ENCODE measurements at places on chromosomes 1 and 21. TPM values are rescaled to one million over a fixed set of nuclear protein-coding genes. Genes with fewer than 3 reads are reported as not detected.

Gene CDA
- 0.66 TPM for total RNA-seq

Gene OR10Z1
- total RNA-seq = not detected

Gene TMPRSS3
- total RNA-seq = not detected

Gene POU3F1
- total RNA-seq = not detected

Gene KCNJ9
- not detected for total RNA-seq

Gene NPHS2
- total RNA-seq = not detected

Gene SPRR2F
- not detected for total RNA-seq

Gene BMP8B
- total RNA-seq = 0.19 TPM

Gene NGF
- total RNA-seq = 2.6 TPM

Gene HFM1
- total RNA-seq = under 0.01 TPM

Gene LHX8
- total RNA-seq = not detected

Gene TSPAN2
- 0.90 TPM for total RNA-seq

Gene NLRP3
- not detected for total RNA-seq

Gene IVL
- not detected for total RNA-seq

Gene RGS18
- total RNA-seq = not detected

Gene DYNLT4
- total RNA-seq = 0.09 TPM

Gene KRTAP19-1
- total RNA-seq = not detected

Gene FAM78B
- total RNA-seq = 0.09 TPM

Gene PLA2G2C
- not detected for total RNA-seq

Gene SYT2
- not detected for total RNA-seq

Gene PDE4B
- 71.8 TPM for total RNA-seq

Gene PDZK1IP1
- not detected for total RNA-seq

Gene IGSF5
- not detected for total RNA-seq

Gene ALX3
- total RNA-seq = not detected

Gene S100A3
- 1.3 TPM for total RNA-seq

Gene EFNA3
- 1.6 TPM for total RNA-seq

Gene PROK1
- total RNA-seq = not detected

Gene KLHDC7A
- total RNA-seq = not detected

Gene PARS2
- 3.2 TPM for total RNA-seq

Gene B3GALT2
- total RNA-seq = 1.3 TPM

Gene CNIH3
- total RNA-seq = 1.5 TPM

Gene LDLRAD1
- not detected for total RNA-seq

Gene MPL
- total RNA-seq = not detected

Gene OR2L13
- not detected for total RNA-seq

Gene AHCYL1
- 65.7 TPM for total RNA-seq

Gene RAP1GAP
- total RNA-seq = 0.09 TPM

Gene SERPINC1
- not detected for total RNA-seq

Gene CRNN
- total RNA-seq = not detected

Gene TMEM125
- not detected for total RNA-seq

Gene NBPF4
- not detected for total RNA-seq

Gene RNU1-4
- 5,329 TPM for total RNA-seq

Gene BARHL2
- not detected for total RNA-seq

Gene FCRL1
- not detected for total RNA-seq

Gene BNIPL
- under 0.01 TPM for total RNA-seq

Gene TRIM17
- total RNA-seq = not detected

Gene USH2A
- not detected for total RNA-seq

Gene ENTREP3
- total RNA-seq = 2.8 TPM

Gene VAV3
- 0.38 TPM for total RNA-seq

Gene ADGRL4
- 201 TPM for total RNA-seq

Gene LCE2B
- not detected for total RNA-seq

Gene PCSK9
- total RNA-seq = under 0.01 TPM

Gene FAM72B
- 1.8 TPM for total RNA-seq

Gene SF3B4
- total RNA-seq = 11.9 TPM

Gene GRHL3
- total RNA-seq = not detected

Gene ZNF669
- total RNA-seq = 9.0 TPM

Gene LIPI
- total RNA-seq = not detected

Gene TRPM2
- total RNA-seq = under 0.01 TPM

Gene RSPO1
- not detected for total RNA-seq

Measured in endothelial cell of coronary artery (primary cell).